Stimulated activated CD4-positive, alpha-beta T cell treated with anti-CD3 and anti-CD28 coated beads, Interleukin-1b, Interleukin-23, amount 100 ng/mL, for 1 hour (primary cell): ENCODE measurements at places on chromosomes 3 and 15.

DNA sequence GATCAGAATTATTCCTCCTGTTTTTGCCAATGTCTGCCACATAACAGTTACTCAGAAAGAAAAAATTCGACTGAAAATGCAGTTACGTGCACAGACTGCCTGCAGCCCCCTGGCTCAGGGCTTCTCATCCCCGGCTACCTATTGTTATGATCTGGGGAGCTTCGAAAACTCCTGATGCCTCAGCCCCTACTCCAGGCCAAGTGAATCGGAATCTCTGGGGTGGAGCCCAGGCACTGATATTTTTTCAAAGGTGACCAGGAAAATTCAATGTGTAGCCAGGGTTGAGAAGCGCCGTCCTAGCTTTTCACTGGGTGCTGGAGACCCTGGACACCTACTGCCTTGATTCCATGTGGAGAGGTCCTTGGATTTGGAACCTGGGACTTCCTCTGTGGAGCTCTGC, 8.5 kb downstream of the ADAMTS17 start:
- DNase-seq: no peak

GRCh38 chr15:25734680-25735355, 128.3 kb downstream of the ATP10A start:
- DNase-seq: no peak

GRCh38 chr15:101491734-101492640, 2.5 kb upstream of the PCSK6 start:
- DNase-seq: no peak

GRCh38 chr15:62641825-62642224, 400.7 kb upstream of the TPM1 start:
- DNase-seq: no peak

DNA sequence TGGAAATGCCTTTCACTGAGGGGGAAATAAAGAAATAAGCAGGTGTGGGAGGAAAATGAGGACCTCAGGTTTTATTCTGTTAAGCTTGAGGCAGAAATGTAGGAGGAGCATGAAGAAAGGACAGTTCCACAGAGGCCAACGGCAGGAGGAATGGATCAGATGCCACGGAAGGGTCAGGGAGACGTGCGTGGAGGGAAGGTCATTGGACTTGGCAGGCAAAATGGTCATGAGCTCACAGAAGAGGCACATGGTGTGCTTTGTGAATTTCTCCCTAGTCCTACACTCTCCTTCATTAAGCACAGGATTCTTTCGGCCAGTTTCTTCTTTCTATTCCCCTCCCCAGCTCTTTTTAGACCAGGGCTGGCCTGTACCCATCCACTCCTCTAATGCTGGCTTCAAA, 32.5 kb upstream of the THSD4 start:
- DNase-seq: no peak

DNA sequence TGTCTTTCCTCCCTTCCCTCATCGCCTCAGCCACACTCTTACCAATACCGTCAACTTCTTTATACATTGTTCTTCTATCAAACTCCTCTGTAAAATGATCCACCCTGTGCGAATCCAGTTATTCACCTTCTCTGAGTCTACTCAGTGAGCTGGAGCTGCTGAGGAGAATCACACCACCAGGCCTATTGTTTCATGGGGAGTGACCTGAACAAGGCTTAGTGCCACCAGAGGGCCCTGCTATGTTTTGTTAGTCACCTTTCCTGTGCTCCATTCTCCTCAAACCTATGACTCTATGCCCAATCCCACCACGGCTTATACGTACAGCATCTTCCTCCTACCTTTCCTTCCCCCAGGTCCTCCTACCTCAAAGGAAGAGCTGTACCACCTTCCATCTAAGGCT, 50.4 kb upstream of the MED12L start:
- no peak for DNase-seq

GRCh38 chr15:66128116-66128680, 125.4 kb downstream of the MEGF11 start:
- no peak for DNase-seq

- no peak for DNase-seq
Measured at GRCh38 chr3:38008971-38009580, 18.5 kb downstream of the VILL start.

DNA sequence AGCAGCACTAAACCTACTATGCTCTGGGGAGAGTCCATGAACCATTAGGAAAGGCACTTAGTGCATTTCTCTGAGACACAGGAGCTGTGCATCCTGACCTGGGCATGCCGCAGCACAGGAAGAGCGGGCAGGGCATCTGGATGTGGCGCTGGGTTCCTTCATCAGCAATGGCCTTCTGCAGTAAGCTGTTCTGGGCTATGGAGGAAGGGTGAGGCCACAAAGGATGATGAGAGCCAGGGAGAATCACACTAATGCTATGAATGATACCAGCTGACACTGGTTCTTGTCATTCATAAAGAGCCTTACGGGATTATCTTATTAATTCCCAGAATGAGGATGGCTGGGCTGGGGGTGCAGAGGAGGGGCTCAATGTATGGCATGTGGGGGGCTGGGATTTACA, 12.7 kb upstream of the SCN10A start:
- no peak for DNase-seq

- no peak for DNase-seq
Measured at GRCh38 chr3:88930611-88931010, 176.8 kb upstream of the EPHA3 start.

- no peak for DNase-seq
Measured at GRCh38 chr3:42117175-42118008, 26.2 kb downstream of the TRAK1 start.

- no peak for DNase-seq
Measured at GRCh38 chr15:59436774-59437141, 1.2 kb upstream of the FAM81A start.

GRCh38 chr3:135528413-135529015, 437.0 kb upstream of the PPP2R3A start:
- DNase-seq: no peak

DNA sequence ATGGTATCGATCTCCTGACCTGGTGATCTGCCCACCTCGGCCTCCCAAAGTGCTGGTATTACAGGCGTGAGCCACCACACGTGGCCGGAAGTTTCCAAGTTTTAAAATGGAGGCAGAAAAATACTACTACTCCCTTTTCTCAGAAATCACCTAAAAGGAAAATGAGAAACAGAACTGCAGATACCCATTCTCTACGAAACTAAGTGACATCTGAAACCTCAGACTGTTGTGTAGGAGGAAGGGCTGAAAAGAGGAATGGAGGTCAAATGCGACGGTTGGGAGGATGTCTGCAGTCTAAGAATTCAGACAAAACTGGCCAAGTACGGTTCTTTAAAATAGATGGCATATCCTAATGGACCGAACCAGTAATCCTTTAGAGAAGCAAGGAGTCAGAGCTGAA, 24.1 kb downstream of the WDR48 start:
- DNase-seq: no peak

- DNase-seq: no peak
Measured at GRCh38 chr15:90015749-90016148, 14.6 kb downstream of the ZNF710 start.

DNA sequence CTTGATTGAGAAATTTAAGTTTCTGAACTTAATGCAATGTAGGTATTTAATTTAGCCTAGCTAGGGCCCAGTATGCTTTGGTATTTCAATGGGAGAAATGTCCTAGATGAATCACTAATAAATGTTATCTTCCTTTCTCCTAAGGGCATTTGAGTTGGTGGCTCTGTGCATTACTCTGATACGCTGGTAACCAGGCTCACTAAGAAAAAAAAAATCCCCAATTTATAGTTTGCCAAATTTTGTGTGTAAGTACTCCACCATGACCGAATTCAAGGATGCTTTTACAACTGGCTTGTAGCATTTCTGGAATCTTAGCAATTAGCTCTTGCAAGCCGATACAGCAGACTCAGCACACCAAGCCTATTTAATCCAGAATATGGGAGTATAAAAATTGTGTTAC, 94.6 kb upstream of the LPP start:
- DNase-seq: no peak

DNA sequence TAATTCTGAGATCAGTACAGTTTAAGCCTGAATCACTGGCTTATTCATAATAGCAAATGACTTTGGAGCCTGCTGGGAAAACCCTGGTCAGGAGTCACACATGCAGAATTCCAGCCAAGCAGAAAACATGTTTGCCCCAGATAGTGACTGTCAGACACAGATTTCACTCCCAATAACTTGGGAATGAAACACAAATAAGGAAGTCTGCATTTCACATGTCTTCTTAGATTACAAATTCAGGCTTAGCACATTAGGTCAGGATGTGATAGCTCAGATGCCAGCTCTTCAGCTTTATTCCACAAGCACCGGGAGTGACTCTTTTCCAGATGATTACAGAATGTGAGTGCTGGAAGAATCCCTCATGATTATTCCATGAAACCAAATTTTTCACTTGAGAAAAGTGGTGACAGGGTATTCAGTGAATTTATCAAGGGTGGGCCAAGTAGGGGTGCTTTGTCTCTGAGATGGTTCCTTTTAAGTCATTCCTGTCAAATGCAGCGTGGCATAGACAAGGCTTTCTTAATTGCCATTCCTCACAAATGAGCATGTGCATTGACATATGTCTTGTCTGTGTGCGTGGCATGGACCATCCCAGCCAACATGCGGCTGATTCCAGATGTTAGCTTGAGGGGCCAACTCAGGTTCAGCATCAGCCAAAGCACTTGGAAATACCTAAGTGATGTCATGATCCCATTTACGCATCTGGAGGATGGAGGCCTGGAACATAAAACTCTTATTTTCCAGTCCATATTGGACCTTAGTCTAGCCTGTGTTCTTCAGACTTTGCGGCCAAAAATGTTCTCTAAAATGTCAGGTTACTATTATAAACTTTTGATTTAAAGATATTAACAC, 191.0 kb downstream of the EPHB1 start:
- no peak for DNase-seq

- no peak for DNase-seq
Measured at GRCh38 chr3:23161308-23161707, 41.8 kb upstream of the UBE2E2 start.

GRCh38 chr15:68593828-68594532, 15.2 kb downstream of the CORO2B start:
- DNase-seq: no peak
